Activated effector memory CD4-positive, alpha-beta T cell treated with anti-CD3 and anti-CD28 coated beads, Interleukin-2, amount 50 U/mL, for 16 hours (primary cell): ENCODE measurements at places on chromosomes 5 and 9.

GRCh38 chr9:92600462-92601261 is 64.9 kb upstream of the ECM2 start:
- no peak for DNase-seq

DNA sequence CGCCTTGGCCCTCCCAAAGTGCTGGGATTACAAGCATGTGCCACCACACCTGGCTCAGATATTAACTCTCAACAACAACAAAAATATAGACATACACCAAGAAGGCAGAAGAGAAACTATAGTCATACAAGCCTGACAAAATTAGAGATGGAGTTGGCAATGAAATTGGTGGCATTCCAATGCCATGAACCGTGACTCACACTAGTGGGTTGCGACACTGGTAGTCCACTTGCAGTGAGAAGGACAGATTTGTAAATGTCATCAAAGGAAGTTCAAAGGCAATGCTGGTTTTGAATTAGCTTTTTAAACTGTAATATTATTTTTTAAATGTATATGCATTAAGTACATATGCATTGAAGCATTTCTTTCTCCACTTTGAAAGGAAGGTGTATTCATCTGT is 8.5 kb upstream of the DNAJC25 start:
- no peak for DNase-seq

DNA sequence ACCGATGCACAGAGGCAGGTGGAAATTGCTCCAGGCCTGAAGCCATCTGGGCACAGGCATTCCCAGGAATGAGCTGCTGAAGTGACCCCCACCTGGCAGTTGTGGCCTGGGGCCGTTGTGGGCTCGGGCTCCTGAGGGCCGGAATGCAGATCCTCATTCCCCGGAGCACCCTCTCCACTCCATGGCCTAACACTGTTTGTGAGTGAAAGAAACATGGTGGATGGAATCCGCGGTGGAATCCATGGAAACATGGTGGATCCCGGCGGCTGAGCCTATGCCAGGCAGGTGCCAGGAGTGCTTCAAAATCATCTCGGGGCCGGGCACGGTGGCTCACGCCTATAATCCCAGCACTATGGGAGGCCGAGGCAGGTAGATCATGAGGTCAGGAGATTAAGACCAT is 3.6 kb upstream of the SARDH start:
- DNase-seq = peak; percentile 48

- DNase-seq = no peak
Observed at GRCh38 chr5:58760222-58760621, 177.3 kb downstream of the RAB3C start.

- no peak for DNase-seq
Observed at GRCh38 chr5:126023994-126024441, 399.2 kb upstream of the GRAMD2B start.

DNA sequence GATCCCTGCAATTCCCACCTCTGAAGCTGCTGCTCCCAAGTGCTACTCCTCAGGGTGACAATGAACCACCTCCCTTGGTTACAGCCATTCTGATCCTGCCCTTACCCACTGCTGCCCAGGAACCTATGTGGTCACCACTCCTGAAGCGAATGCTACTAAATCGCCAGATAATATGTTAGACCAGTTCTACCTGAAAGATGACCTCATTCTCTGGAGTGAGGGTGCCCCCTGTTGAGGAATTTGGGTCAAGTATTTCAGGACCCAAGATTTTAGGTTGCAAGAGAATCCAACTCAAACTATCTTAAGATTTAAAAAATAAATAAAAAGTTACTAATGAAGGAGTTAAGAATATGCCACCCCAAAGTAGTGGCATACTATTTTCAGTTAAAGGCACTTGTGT is 5.8 kb upstream of the SNAPC3 start:
- DNase-seq = peak; percentile 68

- peak; percentile 24 for DNase-seq
Observed at GRCh38 chr5:177537389-177538361, 16.7 kb downstream of the FAM193B start.

GRCh38 chr9:114321759-114322158 is 1.1 kb upstream of the ORM1 start:
- no peak for DNase-seq

- DNase-seq = no peak
Observed at GRCh38 chr5:87183896-87184295, 83.8 kb upstream of the RASA1 start.

DNA sequence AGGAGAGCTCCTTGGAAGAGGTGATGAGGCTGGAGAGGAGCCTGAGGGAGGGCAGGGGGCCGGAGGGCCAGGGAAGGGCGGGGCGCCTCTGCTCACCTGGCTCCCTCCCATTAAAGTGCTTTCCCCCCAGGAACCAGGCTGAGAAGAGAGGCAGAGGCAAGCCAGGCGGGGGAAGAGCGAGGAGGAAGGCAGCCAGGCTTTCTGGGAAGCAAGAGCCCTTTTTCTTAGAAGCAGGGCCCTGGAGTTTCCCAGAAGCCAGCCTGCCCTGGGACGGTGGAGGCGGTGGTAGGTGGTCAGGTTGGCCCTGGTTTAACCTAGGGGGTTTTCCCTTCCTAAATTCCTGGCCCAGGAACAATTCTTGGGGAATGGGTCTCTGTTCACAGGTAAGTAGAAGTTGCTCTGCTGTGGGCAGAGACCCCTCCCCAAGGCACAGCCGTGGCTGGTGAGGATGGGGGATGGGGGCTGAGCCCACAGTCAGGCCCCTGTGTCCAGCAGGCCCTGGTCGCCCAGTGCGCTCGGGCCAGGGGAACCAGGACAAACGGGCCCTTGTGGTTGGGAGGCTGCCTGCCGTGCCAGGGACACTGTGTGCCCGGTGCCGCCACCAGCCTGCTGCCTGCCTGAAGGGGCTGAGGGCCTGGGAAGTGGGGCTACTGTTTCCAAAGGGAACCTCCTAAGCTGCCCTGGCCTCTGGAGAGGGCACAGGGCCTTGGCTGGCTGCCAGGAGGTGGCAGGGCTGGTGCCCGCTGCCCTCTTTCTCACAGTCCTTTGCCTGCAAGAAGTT is 16.6 kb upstream of the RALGDS start:
- DNase-seq = peak; percentile 74

- peak; percentile 76 for DNase-seq
Observed at GRCh38 chr5:79236362-79236969, 535 bp downstream of the JMY start.

- no peak for DNase-seq
Observed at GRCh38 chr5:80957031-80957761, 3.0 kb upstream of the RASGRF2 start.

- no peak for DNase-seq
Observed at GRCh38 chr5:15703901-15704300, 203.9 kb downstream of the FBXL7 start.

- DNase-seq = no peak
Observed at GRCh38 chr5:143644727-143645126, 167.2 kb upstream of the HMHB1 start.

DNA sequence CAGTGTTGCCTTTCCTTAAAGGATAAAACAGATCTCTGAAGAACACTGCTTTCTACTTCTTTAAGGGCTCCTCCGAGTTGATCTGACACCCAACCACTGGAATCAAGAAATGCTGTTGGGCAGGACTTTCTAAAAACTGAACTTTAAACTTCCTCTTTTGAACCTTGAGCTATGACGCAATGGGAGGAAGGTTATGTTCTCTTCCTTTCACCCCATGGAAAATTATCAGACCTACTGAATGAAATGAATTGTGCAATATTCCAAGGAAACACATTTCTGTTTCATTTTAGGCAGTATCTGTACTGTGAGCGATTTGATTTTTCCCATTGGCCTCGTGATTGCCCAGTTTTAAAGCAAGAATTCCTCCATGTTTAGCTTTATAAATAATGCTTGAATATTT is 206.0 kb upstream of the PRR16 start:
- no peak for DNase-seq

DNA sequence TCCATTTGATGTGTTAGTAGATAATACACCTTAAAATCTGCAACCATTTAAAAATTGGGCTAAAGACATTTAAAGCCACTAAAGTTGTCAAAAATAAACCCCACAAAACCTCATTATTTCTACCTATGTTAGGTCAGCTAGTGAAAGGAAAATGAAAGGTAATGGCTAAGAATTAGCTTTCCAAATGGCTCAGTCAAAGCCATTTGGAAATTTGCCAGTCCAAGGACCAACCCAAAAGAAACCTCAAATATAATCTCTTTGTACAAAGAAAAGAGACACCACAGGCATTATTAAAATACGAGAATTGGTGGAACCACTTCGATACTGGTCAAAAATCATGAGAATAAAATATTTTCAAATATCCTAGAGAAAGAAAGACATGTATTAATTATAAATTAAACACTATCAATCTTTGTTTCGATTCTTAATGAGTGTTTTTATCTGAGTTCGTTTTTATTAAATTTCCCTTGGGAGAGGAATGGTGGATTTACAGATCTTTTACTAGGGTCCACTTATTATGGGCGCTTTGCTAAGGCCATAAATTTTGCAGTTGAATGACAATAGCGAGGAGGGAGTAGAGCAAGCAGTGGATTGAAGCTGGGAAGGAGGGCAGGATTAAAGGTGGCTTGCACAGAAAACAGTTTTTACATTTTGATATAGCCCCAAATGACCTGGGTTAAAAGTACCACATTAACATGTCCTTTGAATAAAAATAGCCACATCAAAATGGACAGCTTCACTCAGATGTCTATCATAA is 116.8 kb upstream of the SHB start:
- no peak for DNase-seq

DNA sequence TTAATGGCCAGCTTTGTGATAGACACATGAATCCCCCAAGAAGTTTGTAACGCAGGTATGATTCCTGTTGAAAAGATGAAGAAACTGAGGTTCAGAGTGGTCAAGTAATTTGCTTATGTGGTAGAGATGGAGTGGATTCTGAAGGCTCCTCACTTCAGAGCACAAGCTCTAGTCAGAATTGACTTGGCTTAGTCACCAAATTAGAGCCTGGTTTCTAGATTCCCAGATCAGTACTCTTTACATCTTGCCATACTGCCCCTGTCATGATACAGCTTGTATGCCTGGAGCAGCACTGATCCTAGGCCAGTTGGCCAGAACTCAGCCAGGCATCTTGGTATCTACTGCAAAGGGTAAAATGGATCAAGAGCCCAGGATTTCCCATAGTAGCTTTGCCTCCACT is 284.4 kb upstream of the RFX3 start:
- DNase-seq = no peak

DNA sequence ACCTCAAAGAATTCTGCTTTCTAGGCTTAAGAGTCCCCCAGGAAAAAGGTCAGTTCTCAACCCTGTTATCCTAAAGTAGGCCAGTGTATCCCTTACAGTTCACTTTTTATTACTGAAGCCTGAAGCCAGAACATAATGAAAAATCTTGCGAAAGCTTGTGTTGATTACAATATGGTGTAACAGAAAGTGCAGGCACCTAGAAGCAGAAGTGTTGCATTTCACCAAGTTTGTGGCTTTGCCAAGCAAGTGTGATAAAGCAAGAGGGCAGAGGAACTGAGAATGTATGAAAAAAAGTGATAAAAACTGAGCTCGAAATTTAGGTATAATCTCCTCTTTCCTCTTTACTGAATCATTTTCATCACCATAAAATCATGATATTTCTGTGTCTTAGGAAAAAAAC is 26.2 kb downstream of the AGTPBP1 start:
- DNase-seq = no peak

DNA sequence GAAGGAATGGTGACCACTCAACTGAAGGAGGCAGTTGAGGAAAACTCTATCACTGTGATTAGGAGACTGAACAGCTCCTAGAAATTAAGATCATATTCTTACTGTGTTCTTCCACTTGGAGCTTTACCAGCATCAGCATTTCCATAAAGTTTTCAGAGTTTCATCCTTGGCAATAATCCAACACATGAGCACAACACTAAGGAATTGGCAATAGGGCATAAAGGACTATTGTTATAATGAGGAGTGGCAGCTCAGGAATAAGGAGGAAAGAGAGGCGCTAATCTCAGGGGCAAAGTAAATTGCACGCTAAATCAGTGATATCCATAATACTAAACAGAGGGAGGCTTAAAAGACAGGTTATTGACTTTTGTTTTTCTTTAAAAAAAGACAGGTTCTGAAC is 338.9 kb downstream of the EFNA5 start:
- no peak for DNase-seq

DNA sequence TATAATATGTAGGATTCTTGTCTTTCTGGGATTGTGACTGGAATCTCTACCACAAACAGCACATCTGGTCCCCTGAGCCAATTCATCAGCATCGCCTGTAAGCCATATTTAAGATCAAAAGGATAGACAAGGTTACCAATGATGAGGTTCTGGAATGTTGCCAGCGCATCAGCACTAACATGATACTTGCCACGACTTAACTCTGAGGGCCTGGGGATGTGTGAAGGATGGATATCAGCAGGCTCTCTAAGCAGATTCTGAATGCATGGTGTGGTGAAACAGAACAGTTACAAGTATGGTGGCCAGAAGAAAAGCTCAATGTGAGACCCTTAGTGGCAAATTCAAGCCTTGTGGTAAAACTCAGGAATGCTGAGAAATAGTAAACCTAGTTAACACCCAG is 143.0 kb downstream of the XRCC4 start:
- DNase-seq = no peak

GRCh38 chr9:19759066-19759465 is 29.8 kb downstream of the SLC24A2 start:
- no peak for DNase-seq

DNA sequence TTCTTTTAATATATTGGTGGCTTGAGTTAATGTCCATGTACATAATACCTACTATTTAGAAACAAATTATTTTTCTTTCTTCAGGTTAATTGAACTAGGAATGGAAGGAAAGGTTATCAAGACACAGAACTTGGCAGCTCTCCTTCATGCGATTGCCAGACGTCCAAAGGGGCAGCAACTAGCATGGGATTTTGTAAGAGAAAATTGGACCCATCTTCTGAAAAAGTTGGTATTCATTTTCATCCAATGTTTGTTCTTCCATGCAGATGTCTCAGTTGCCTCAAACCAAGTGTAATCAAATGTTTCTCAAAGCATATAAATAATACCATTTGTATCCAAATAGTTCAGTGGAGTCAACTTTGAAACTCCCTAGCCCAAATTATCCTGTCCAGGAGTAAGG is 22.6 kb upstream of the LNPEP start:
- DNase-seq = no peak

- no peak for DNase-seq
Observed at GRCh38 chr5:33105521-33105941, 335.2 kb upstream of the TARS1 start.

DNA sequence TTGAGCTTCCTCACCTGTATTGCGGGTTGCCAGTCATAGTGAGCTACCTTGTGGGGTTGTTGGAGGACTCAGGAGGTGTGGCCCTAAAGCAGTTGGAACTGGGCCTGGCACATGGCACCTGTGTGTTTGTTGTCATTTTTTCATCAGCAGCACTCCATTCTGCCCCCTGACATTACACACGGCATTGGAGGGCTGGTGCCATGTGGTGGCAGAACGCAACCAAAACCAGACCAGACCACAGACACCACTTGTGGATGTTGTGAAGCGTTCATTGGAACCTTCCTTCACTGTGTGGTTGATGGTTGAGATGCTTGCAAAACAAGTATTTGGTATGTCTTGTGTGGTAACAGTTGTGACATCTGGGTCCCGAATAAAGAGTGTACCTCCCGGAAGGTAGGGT is 113.2 kb upstream of the ERCC6L2 start:
- DNase-seq = no peak

- DNase-seq = no peak
Observed at GRCh38 chr5:142845402-142845921, 75.3 kb downstream of the ARHGAP26 start.
